ENCODE measurements at places on chromosomes 3 and 15. TPM values are rescaled to one million over a fixed set of nuclear protein-coding genes. Genes with fewer than 3 reads are reported as not detected.

Gene RNF111
- 22.1 TPM for total RNA-seq

Gene SCG5
- not detected for total RNA-seq

Gene FYCO1
- 61.7 TPM for total RNA-seq

Gene KY
- total RNA-seq, result 2.2 TPM

Gene AGBL1
- total RNA-seq, result not detected

Gene CCDC13
- total RNA-seq, result 1.7 TPM

Gene NAALADL2
- total RNA-seq, result 10.3 TPM

Gene CHRFAM7A
- 0.39 TPM for total RNA-seq

Gene CCR8
- total RNA-seq, result not detected

Gene MYO9A
- total RNA-seq, result 70.6 TPM

Gene CPA3
- 2.5 TPM for total RNA-seq

Gene CADPS
- 16.7 TPM for total RNA-seq
